ENCODE measurements at places on chromosomes 4 and X.
A peak's percentile ranks its signal among the peaks of the same experiment; 100 is the strongest.

DNA sequence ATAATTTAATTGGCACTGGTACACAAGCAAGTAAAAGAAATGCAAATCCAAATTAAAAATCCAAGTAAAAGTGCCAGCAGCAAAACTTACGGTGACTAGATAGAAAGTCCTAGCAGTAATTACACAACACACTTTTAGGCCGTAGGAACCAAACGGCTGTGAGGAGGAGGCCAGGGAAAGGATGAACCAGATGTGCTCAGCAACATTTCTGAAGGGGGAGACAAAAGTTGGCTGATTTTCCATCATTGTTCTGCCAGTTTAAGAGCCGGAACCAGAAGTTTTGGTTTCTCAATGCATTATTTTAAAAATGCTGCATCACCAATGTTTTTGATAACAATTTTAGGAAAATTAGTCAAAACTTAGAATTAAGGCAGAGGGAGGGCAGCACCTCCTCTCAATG is 68.7 kb upstream of the ENPP6 start:
- DNase-seq, result no peak

DNA sequence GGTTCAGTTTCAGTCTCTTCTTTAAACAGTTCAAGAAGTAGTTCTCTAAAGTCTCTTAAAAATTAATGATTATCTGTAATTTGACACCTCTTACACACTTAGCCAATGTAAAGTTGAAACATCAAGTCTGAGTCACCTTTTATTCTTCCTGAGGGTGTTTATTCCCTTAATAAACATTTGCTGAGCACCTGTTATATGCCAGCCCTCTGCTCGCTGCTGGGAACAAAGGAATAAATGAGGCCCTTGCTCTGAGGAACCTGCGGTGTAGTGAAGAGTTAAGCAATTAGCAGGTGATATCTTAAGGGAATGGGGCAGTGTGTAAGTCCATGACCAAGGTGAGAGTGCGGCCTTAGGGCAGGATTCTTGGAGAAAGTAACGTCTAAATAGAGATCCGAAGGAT is 5.2 kb upstream of the NDNF start:
- no peak for DNase-seq

- no peak for DNase-seq
These were observed 312.9 kb upstream of the GIMD1 start for GRCh38 chr4:106681381-106681921.

GRCh38 chr4:59712470-59712869 is 1487.7 kb upstream of the ADGRL3 start:
- DNase-seq, result no peak

DNA sequence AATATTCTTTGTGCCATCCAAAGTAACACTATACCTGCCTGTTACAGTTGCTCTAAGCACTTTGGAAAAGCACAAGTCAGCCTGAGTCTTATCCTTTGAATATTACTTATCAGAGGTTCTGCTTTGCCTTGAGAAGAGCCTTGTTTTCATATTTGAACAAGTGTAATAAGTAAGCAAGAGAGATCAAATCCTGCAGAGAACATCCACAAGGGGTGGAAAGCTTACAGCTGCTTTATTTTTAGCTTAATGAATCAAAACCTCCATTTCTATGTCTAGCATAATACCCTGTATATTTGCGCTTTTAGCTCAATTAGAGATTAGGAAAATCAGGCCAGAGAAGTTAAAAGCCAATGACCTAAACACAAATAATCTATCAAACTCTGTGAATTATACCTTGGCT is 139.8 kb downstream of the CDS1 start:
- DNase-seq, result no peak

DNA sequence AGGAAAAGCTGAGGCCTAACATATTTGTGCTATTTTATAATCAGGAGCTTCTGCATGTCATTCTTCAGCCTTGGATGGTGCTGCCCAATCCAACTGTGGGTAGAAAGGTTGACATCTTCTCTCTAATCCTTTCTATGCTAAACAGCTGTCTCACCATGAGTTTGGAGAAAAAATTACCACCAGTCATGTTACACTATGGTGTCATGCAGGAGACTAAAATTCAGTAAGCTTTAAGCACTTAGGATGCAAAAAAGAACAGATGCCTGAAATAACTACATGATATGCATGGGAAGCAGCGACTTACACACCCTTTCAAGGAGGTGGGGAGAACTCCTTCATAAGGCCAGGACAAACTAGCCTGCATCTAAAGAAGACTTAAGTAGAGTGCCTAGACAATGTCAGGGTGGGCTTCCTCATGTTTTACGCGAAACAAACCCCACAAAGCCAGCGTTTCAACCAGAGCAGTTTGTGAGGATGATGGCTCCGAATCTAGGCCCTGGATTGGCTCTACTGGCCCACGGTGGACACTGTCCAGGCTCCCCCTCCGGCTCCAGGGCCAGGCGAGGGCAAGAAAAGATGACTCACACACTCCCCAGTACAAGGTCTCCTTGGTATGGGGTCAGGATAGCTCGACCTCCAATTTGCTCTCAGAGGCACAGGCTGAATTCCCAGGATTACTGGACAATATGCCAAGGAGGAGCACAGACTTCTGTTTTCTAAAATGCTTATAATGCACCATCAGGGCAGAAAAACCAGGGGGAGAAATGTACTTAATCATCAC is 45.1 kb downstream of the STX18 start:
- no peak for DNase-seq

- peak; percentile 39 for DNase-seq
These were observed 25.9 kb downstream of the CFAP299 start for GRCh38 chr4:80361329-80361900.

DNA sequence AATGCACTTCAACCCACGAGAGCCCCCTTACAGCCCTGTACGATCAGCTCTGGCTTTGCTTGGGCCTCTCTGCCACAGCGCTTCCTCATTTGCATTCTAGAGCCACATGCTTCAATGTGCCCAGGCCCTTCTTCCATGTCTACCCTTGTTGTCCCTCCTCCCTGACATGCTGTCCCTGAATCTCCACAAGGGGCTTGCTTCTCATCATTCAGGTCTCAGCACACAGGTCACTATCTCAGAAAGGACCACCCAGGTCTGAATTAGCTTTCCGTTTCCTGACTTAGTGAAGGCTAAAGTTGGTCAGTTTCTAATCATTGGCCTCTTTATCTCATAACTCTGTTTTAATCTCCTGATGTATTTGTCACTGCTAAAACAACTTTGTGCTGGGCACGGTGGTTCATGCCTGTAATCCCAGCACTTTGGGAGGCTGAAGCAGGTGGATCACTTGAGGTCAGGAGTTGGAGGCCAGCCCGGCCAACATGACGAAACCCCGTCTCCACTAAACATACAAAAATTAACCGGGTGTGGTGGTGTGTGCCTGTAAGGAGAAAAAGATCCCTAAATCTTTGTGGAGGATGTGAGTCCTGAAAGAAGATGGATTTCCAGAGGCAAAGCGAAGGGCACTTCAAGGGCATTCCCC is 17.9 kb upstream of the SLC34A2 start:
- no peak for DNase-seq

Measured in NCI-H446 (cell line).